Anterior cingulate cortex (tissue), 58 donors: ENCODE measurements at places on chromosomes 16 and 17.

- no peak for DNase-seq
These were observed 24.4 kb upstream of the WSCD1 start for GRCh38 chr17:6045621-6046357.

GRCh38 chr16:76574651-76575050, 297.4 kb downstream of the CNTNAP4 start:
- DNase-seq, result no peak

DNA sequence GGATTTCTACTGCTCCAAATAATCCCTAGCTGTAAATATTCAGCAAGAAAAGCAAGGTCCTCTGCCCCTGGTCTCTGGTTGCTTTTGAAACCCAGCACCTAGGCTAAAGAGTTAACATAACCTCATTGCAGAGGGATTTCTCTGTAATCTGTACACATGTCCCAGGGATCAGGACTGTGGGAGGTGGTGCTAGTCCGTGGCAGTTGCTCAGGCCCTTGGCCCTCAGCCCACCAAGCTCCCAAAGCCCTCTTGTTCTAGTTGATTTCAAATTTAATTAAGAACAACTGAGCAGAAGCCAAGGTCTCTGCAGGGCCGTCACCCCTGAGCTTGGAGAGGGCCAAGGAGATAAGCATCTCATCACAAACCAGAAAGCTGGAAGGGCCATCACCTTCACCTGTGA, 181.1 kb downstream of the SOX9 start:
- DNase-seq, result no peak

- DNase-seq, result no peak
These were observed 344 bp downstream of the PSME3IP1 start for GRCh38 chr16:57185446-57185944.

DNA sequence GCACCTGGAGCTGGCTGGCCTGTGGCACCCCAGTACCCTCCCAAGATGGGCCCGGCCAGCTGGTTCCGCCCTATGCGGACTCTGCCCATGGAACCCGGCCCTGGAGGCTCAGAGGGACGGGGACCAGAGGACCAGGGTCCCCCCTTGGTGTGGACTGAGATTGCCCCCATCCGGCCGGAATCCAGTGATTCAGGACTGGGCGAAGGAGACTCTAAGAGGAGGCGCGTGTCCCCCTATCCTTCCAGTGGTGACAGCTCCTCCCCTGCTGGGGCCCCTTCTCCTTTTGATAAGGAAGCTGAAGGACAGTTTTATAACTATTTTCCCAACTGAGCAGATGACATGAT, 12.0 kb downstream of the TBX21 start:
- DNase-seq, result no peak

DNA sequence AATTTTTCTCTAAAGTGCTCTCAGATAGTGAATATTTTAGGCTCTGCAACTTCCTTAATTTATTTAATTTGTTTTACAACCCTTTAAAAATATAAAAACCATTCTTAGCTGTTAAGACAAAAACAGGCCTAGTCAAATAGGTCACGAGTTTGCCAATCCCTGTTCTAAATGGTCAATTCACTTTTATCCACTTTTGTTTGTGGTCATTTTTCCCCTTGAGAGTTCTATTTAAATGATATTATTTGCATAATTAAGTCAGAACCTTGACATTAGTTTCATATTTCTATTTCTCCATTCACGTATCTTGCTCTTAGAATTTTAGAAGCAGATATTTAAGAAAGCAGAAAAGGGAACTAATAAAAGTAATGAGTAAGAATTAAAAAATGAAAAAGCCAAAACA, 4.0 kb downstream of the AMFR start:
- DNase-seq, result no peak

DNA sequence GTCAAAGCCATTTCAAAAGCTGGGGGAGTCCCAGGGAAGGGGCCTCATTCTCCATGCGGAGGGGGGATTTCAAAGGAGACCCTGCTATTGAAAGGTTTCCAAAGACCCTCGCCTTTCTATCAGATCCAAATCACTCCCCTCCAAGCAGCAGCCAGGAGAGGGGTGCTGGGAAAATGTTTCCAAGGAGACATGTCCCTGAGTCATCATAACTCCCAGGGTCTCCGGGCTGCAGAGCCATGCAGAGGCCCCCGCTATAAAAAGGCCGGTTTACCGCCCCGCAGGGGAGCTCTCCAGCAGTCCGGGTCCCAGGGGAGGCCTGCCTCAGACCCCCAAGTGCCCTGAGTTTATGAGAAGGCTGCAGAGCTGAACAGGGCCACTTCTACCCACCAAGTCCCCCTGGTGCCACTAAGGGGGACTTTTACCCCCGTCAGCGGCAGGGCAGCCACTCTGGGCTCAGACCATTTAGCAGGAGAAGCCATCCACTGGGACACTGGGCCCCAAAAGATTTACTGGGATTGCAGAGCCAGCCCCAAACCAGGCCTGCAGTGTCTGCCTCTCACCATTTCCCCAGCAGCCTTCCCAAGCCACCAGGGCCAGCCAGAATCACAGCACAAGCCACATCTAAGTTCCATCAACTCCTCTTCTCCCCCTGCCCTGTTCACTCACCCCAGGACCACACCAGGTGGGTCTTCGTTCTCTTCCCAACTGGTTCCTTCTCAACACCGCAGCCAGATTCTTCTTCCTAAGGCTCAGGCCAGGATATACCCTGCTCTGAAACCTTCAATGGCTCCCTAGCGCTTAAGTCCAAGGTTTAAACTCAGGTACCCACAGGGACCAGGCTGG, 234.4 kb downstream of the ZNF423 start:
- DNase-seq, result no peak

- no peak for DNase-seq
These were observed 36.6 kb upstream of the SLC25A19 start for GRCh38 chr17:75325827-75326225.

DNA sequence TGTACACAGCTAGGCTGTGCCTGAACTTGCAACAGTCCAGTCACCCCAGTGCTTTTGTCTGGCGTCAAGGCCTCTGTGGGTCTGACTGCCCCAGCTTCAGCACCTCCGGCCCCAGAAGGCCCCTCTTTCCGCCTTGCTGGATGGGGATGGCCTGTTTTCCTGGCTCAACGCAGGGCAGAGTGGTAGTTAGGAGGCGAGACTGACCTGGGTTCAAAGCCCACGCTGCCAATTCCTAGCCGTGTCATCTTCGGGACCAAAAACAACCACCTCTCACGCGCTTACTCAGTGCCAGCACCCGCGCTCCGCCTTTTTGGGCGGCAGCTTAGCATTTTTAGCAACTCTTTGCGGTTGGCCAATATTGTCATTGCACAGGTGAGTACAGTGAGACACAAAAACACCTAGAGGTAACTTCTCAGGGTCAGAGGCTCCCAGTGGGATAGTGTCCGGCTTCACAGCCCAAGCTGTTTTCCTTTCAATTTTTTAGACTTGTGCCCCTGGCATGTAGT, 4.6 kb downstream of the MYBBP1A start:
- DNase-seq, result no peak

DNA sequence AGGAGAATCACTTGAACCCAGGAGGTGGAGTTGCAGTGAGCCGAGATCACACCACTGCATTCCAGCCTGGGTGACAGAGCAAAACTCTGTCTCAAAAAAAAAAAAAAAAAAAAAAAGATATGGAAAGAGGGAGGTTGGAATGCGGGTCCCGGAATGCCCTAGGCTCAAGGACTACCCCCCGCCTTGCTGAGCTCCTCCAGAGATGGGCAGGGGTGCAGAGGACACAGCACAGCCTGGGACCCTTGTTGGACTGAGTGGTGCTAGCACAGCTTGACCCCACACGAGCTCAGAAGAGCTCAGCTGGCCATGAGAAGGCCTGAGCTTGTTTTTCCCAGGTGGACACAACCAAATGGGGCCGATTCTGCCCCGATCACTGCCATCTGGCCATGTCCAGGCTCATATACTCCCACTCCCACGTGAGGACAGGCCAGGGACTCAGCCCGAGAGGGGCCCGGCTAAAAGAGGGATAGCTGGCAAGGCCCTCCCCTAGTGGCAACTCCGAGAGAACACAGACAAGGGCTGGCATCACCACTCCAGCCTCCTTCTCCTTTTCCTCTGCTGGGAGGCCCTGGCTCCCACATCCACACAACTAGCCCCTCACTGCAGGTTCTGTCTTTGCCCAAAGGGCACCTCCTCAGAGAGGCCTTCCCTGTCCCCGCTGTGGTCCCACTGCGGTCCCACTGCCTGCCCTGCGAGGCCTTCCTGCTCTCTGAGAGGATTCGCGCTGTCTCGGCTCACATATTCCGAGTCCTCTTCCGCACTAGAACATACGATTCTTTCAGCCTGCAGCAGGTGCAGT, 11.0 kb downstream of the SGCA start:
- DNase-seq, result no peak

- DNase-seq, result no peak
These were observed 133.9 kb downstream of the PITPNC1 start for GRCh38 chr17:67511012-67511411.

- no peak for DNase-seq
These were observed 18.2 kb upstream of the BHLHA9 start for GRCh38 chr17:1251866-1252608.

DNA sequence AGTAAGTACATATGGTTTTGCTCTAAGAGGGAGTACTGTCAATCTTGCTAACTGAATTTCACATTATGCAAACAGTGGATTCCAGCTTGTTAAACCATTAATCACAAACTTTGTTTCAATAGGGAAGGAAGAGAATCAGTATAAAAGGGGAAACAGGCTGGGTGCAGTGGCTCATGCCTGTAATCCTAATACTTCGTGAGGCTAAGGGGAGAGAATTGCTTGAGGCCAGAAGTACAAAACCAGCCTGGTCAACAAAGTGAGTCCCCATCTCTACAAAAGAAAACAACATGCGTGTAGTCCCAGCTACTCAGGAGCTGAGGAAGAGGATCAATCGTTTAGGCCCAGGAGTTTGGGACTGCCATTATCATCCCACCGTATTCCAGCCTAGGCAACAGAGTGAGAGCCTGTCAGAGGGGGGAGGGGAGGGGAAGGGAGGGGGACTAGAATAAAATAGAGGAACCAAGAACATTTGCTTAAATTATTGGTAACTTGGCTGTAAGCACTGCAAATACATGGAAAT, 65.7 kb downstream of the FBXL20 start:
- DNase-seq, result no peak

GRCh38 chr16:85731179-85731578, 19.7 kb downstream of the C16orf74 start:
- DNase-seq, result no peak

GRCh38 chr17:70215656-70216055, 46.3 kb downstream of the KCNJ2 start:
- no peak for DNase-seq

GRCh38 chr17:81428948-81429774, 33.9 kb downstream of the BAHCC1 start:
- DNase-seq, result peak; percentile 76

- peak; percentile 68 for DNase-seq
These were observed at the start of gene STARD3 for GRCh38 chr17:39636927-39637736. Gene STARD3 (plus strand): TSS chr17:39637144. CDS start chr17:39653532, 16,388 bp downstream.

- no peak for DNase-seq
These were observed 70.0 kb downstream of the WSCD1 start for GRCh38 chr17:6140188-6140587.

GRCh38 chr17:73427198-73427597, 115.4 kb upstream of the CDC42EP4 start:
- no peak for DNase-seq

GRCh38 chr17:21676281-21677111, 15.8 kb upstream of the KCNJ18 start:
- no peak for DNase-seq

- no peak for DNase-seq
These were observed 6.2 kb downstream of the KRTAP4-6 start for GRCh38 chr17:41133880-41134735.

- no peak for DNase-seq
These were observed 72.2 kb downstream of the XPO6 start for GRCh38 chr16:28139530-28139929.

GRCh38 chr17:5753421-5753820, 169.1 kb upstream of the NLRP1 start:
- no peak for DNase-seq

DNA sequence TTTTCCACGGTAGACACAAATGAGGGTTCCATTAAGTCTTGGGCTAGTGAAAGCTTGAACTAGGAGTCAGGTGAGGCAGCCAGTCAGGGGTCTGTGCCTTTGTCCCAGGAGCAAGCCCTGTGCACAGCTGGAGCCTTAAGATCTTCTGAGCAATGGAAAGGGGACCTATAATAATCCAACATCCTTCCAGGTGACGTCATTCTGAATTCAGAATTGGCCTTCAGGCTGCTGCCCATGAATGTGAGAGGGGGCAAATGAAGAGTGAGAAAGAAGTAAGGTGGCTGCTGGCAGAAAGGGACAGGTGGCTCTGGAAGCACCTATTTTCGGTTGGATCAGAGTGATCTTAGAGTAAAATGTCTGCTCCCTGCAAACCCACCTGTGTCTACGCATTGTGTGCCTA, 488.1 kb upstream of the CDH5 start:
- no peak for DNase-seq

GRCh38 chr17:72565006-72565405, 444.2 kb downstream of the SOX9 start:
- no peak for DNase-seq

DNA sequence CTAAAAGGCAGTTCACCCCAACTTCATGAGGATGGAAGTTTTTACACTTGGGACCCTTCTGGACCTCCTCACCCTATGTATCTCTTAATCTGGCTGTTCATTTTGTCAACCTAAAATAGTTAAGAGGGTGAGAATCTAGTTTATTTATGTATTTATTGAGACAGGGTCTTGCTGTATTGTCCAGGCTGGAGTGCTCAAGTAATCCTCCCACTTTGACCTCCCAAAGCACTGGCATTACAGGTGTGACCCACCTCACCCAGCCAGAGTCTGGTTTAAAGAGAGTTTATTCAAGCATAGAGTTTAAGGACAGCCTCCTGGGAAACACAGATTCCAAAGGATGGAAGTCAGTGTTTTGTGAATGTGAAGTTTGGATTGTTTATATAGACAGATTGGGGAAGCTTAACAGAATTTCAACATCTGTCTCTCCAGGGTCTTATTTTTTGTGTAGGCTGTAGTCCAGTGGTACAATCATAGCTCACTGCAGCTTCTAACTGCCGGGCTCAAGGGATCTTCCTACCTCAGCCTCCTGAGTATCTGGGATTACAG, 8.0 kb upstream of the APPBP2 start:
- DNase-seq, result no peak

- no peak for DNase-seq
These were observed 5.8 kb downstream of the ARHGEF15 start for GRCh38 chr17:8315764-8316217.

DNA sequence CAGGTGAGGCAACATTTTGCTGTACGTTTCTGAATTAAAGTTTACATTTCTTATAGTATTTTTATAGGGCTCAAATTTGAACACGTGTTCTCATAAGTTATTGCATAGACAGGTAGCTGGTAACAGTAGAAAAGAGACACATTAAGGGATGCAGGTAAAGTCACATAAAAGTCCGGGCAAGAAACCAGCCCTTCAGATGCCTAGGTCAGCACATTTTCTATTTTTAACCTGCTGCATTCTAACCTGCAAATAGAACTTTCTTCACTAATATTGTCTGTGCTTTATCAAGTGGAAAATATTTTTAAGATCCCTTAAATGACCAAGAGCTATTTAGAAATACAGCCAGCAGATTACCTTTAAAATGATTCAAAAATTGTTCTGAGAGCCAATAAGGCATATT, 307.4 kb upstream of the AXIN2 start:
- no peak for DNase-seq
